Activated CD8-positive, alpha-beta T cell treated with anti-CD3 and anti-CD28 coated beads, Interleukin-2, amount 10 ng/mL, durations not matched to agents 7 days and 5 days (primary cell): ENCODE measurements at places on chromosomes 7 and 10.
A peak's percentile ranks its signal among the peaks of the same experiment; 100 is the strongest.

- H3K27me3 ChIP-seq = no peaks in the 10 kb centered on the region
- H3K4me1 ChIP-seq = peaks cover 33% of the 10 kb centered on the region
- peaks cover 39% of the 10 kb centered on the region for H3K36me3 ChIP-seq
- H3K27ac ChIP-seq = no peak overlapping the region
These were observed 7.3 kb downstream of the DMTF1 start for GRCh38 chr7:87159538-87159937.

GRCh38 chr10:7666253-7667023 is at the start of gene ITIH5:
ITIH5 (minus strand) TSS chr10:7666966; CDS start chr10:7666892, 74 bp downstream.
- H3K27ac ChIP-seq = no peak within 1 kb of the TSS
- DNase-seq = no peak
- H3K36me3 ChIP-seq = no peaks in the 10 kb centered on the region
- H3K4me1 ChIP-seq = peaks cover 9% of the 10 kb centered on the region
- H3K4me3 ChIP-seq = peak within 1 kb of the TSS; percentile 53

GRCh38 chr7:66950311-66950710 is 29.3 kb downstream of the TMEM248 start:
- no peak overlapping the region for H3K27ac ChIP-seq
- no peaks in the 10 kb centered on the region for H3K4me1 ChIP-seq
- no peaks in the 10 kb centered on the region for H3K27me3 ChIP-seq
- H3K4me3 ChIP-seq = no peak overlapping the region
- peaks cover 45% of the 10 kb centered on the region for H3K36me3 ChIP-seq

GRCh38 chr7:32592701-32593100 is 97.4 kb downstream of the AVL9 start:
- H3K27me3 ChIP-seq = no peaks in the 10 kb centered on the region
- H3K36me3 ChIP-seq = peaks cover 1% of the 10 kb centered on the region
- H3K4me3 ChIP-seq = no peak overlapping the region

DNA sequence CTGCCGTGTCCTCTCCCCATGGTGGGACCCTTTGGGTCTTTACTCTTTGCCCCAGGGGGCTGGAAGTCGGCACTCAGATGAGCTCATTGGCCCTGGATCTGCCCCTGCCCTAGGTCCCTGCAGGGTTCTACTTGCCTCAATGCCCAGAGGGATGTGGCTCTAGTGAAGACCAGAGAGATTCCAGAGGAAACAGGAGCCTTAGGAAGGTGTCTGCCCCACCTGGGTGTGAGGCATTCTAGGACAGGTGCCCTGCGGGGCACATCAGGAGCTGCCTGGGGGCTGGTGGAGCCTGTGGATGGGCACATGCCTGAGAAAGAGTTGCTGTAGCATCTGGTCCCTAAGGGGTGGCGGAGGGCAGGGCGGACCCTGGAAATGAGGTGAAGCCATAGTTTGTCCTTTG is 128.6 kb downstream of the ADCY1 start:
- no peaks in the 10 kb centered on the region for H3K4me1 ChIP-seq
- no peaks in the 10 kb centered on the region for H3K36me3 ChIP-seq
- H3K4me3 ChIP-seq = no peak overlapping the region
- H3K27me3 ChIP-seq = peaks cover 14% of the 10 kb centered on the region
- no peak for DNase-seq

GRCh38 chr7:26213807-26214515 is 12.4 kb downstream of the CBX3 start:
- no peak for DNase-seq
- H3K36me3 ChIP-seq = peaks cover 46% of the 10 kb centered on the region
- peaks cover 21% of the 10 kb centered on the region for H3K4me1 ChIP-seq
- no peak overlapping the region for H3K27ac ChIP-seq

GRCh38 chr7:22990588-22990949 is 23.4 kb downstream of the HYCC1 start:
- no peak for DNase-seq
- peaks cover 45% of the 10 kb centered on the region for H3K36me3 ChIP-seq
- H3K27ac ChIP-seq = no peak overlapping the region
- H3K4me1 ChIP-seq = peaks cover 34% of the 10 kb centered on the region

GRCh38 chr7:117476557-117477215 is 3.1 kb upstream of the CFTR start:
- no peak overlapping the region for H3K27ac ChIP-seq
- H3K27me3 ChIP-seq = peaks cover 22% of the 10 kb centered on the region
- no peaks in the 10 kb centered on the region for H3K36me3 ChIP-seq
- H3K4me3 ChIP-seq = no peak overlapping the region

DNA sequence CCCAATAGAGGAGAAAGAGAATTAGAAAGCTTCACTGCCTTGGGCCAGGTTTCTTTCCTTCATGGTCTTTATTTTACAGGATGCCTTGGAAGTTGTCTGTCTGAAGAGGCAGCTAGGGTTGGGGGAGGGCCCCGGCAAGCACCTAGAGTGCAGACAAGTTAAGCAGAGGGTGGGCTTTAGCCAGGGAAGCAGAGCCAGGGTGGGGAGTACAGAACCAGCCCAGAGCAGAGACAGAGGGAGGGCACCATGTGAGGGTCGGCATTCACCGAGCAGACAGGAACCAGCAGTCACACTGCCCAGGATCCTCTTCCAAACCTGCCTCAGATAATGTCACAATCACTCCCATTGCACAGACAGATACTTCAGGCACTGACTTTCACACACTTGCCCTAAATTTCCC is 75.9 kb downstream of the ADARB2 start:
- DNase-seq = no peak
- H3K4me1 ChIP-seq = no peaks in the 10 kb centered on the region
- peaks cover 8% of the 10 kb centered on the region for H3K27me3 ChIP-seq

GRCh38 chr10:109027534-109028185 is 895.7 kb downstream of the XPNPEP1 start:
- DNase-seq = no peak
- H3K4me1 ChIP-seq = no peaks in the 10 kb centered on the region
- no peak overlapping the region for H3K4me3 ChIP-seq
- H3K27me3 ChIP-seq = no peaks in the 10 kb centered on the region
- no peak overlapping the region for H3K27ac ChIP-seq

DNA sequence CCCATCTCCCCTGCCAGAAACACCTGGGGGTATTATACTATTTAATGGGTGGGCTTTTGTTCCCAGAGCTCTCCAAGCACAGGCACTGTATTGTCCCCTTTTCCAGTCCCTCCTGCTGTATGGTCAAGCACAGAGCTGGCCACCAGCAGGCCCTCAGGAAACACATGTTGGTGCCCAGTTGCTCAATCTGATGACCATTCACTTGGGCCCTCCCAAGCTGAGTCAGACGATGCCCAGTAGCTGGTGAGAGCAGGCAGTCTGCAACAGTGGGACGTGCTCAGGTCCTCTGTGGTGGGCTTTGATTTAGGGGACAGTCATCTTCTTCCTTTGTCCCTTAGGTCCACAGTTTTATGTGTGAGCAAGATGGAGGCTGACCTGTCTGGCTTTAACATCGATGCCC is 11.8 kb downstream of the SFXN2 start:
- H3K36me3 ChIP-seq = peaks cover 42% of the 10 kb centered on the region
- H3K27ac ChIP-seq = no peak overlapping the region
- DNase-seq = no peak
- H3K4me1 ChIP-seq = peaks cover 19% of the 10 kb centered on the region
- no peak overlapping the region for H3K4me3 ChIP-seq

DNA sequence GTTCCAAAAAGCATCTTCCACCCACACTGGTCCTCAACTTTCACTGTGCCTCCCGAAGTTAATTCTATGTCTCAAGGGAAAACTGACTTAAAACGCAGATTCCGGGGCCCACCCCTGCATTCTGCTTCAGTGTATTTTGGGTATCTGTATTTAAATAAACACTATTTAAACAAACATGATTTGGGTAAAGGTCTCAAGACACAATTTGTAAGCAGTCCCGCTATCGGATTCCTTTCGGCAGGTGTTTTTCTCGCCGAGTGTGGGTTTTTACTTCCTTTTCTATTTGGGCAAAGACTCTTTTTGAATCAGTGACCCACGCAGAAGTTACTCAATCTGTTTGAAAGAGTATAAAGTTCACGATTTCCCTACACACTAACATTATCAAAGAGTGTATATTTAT is 1.2 kb downstream of the PDIA4 start:
- peak overlapping the region; percentile 94 for H3K4me3 ChIP-seq
- peaks cover 53% of the 10 kb centered on the region for H3K4me1 ChIP-seq
- peak overlapping the region; percentile 94 for H3K27ac ChIP-seq
- DNase-seq = no peak
- H3K36me3 ChIP-seq = peaks cover 22% of the 10 kb centered on the region
- peaks cover 4% of the 10 kb centered on the region for H3K27me3 ChIP-seq

DNA sequence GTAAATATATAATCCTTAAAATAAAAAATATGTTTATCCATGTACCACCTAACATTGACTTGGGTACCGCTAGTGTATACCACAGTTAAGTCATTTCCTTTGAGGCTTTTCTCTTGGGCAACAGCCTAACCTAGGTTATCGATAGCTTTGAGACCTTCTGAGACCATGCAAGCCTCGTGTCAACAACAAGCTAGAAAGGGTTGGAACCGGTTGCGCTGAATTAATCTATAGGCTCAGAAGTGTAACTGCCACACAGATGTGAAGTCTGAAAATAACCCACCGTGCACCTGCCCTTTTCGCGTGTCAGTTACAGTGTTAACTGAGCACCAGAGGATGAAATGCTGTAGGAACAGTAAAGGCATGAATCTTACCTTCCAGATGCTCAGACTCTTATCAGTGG is 59.8 kb downstream of the ARID5B start:
- H3K4me1 ChIP-seq = peaks cover 68% of the 10 kb centered on the region
- H3K4me3 ChIP-seq = peak overlapping the region; percentile 42
- H3K27ac ChIP-seq = peak overlapping the region; percentile 82
- peak; percentile 59 for DNase-seq
- H3K36me3 ChIP-seq = peaks cover 52% of the 10 kb centered on the region
- no peaks in the 10 kb centered on the region for H3K27me3 ChIP-seq

- no peak overlapping the region for H3K27ac ChIP-seq
- DNase-seq = no peak
- H3K27me3 ChIP-seq = peaks cover 5% of the 10 kb centered on the region
- H3K36me3 ChIP-seq = no peaks in the 10 kb centered on the region
- H3K4me3 ChIP-seq = no peak overlapping the region
These were observed 40.1 kb downstream of the ADRA2A start for GRCh38 chr10:111116762-111117445.

GRCh38 chr10:111295788-111296187 is 219.0 kb downstream of the ADRA2A start:
- no peaks in the 10 kb centered on the region for H3K4me1 ChIP-seq
- H3K27me3 ChIP-seq = peaks cover 12% of the 10 kb centered on the region
- DNase-seq = no peak

GRCh38 chr10:123306290-123306689 is 152.1 kb downstream of the BUB3 start:
- no peaks in the 10 kb centered on the region for H3K36me3 ChIP-seq
- no peaks in the 10 kb centered on the region for H3K4me1 ChIP-seq
- DNase-seq = no peak

DNA sequence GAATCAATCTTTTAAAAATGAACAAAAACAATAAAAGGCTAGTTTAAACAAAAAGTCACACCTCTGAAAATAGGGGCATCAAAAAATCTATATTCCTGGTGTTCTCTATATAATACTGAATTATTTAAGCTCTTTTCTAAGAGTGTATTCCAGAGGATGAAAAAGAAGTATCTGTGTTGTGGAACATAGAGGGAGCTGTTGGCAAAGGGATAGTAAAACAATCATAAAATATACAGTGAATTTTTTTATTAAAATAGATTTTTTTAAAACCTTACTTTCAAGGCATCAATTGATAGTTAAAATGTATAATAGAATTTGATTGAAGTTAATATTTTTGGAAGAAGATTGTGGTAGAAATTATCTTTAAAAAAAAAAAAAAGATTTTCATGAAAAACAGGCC is 1409.1 kb upstream of the CELF2 start:
- no peak overlapping the region for H3K27ac ChIP-seq
- no peak overlapping the region for H3K4me3 ChIP-seq
- DNase-seq = no peak
- no peaks in the 10 kb centered on the region for H3K4me1 ChIP-seq
- H3K27me3 ChIP-seq = no peaks in the 10 kb centered on the region

- H3K36me3 ChIP-seq = no peaks in the 10 kb centered on the region
- no peak for DNase-seq
- no peak overlapping the region for H3K4me3 ChIP-seq
- peaks cover 14% of the 10 kb centered on the region for H3K27me3 ChIP-seq
These were observed 1.5 kb downstream of the GARIN1A start for GRCh38 chr7:128673571-128673970.

DNA sequence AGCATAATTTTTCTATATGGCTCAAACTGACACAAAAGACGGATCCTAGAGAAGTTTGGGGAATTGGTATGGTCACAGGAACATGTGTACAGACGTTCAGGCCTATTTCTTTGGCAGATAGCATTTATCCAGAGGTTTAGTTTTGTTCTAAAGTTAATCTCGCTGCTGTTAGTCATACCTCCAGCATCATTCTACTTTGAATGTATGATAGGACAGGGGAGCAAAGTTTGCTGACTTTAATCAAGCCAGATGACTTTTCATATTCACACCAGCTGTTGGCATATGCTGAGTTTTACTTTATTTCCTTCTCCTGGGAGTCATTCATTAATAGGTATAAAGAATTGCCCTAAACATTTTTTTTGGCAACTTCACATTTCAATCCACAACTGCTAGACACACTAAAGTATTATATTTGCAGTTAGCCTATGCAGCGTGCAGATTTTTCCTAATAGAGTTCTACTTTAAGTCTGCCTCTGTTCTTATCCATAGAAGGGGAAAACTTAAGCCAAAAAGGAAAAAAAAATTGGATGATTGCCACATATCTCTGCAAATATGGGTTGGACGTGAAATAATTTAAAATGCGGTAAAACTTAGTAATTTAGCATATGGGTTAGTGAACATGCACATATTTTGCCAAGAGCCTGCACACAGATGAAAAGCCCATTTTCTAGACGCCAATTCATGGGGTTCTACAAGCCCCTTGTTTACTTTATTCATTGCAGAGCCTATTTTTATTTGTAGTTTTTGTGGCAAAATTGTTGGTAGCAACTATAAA is 213.1 kb downstream of the C7orf25 start:
- no peaks in the 10 kb centered on the region for H3K27me3 ChIP-seq
- DNase-seq = no peak
- no peaks in the 10 kb centered on the region for H3K4me1 ChIP-seq
